AG10803 (cell line): ENCODE measurements at places on chromosomes 16 and 17.

DNA sequence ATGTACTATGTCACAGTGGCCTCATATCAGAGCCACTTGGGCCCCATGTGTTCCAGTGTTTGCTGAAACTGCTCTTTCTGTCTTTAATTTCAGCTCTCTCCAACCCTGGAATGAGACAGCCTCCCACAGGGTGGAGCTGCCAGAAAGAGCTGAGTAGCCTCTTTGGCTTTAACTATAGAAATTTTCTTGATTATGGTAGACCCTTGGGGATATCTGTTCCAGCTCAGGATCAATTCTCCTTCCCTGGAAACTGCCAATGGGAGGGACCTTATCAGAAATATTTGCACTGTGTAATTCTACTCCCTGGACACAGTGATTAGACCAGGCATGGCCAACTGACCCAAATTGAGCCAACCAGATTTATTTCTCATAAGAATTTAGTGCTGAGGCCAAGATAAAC, 39.0 kb upstream of the KDM8 start:
- DNase-seq = no peak

- no peak for DNase-seq
These were observed 135.1 kb downstream of the SKAP1 start for GRCh38 chr17:48294806-48295361.

GRCh38 chr17:17203173-17203730, 2.9 kb downstream of the PLD6 start:
- no peak for DNase-seq

GRCh38 chr16:50315346-50315997, 49.1 kb downstream of the ADCY7 start:
- no peak for DNase-seq

DNA sequence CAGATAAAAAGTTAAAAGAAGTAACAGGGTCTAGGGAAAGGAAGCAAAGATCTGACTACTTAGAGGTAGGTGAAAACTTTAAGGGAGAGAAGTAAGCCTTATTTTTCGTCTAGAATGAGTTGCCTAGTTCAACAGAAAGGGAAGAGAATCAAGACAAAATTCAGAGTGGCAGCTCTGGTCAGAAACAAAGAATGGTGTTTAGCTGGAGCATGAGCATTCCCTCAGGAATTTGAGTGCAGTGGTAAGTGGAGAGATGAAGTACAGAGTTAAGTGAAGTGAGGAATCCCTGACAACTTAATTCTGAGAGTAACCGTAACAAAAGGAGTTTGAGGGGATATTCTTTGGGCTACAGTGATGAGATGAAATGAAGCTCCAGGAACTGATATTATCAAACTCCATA, 11.5 kb downstream of the SMG6 start:
- DNase-seq = peak; percentile 26

DNA sequence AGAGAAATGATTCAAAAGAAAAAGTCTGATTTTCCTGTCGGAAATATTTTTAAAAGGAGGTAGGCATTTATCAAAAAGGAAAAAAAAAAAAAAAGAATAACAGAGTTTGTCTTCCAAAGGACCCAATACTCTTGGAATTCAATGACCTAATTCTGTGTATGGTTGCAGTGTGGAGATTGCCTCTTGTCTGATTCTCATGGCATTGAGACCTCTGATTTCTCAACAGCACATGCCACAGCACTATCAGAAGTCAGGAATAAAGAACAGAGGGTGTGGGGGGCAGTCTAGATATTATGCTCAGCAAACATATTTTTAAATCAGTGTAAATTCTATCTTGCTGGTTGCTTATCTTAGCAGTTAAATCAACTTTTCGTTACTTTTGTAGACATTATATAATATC, 81.3 kb upstream of the SOX9 start:
- no peak for DNase-seq
